ENCODE measurements at places on chromosomes 2 and 18.

DNA sequence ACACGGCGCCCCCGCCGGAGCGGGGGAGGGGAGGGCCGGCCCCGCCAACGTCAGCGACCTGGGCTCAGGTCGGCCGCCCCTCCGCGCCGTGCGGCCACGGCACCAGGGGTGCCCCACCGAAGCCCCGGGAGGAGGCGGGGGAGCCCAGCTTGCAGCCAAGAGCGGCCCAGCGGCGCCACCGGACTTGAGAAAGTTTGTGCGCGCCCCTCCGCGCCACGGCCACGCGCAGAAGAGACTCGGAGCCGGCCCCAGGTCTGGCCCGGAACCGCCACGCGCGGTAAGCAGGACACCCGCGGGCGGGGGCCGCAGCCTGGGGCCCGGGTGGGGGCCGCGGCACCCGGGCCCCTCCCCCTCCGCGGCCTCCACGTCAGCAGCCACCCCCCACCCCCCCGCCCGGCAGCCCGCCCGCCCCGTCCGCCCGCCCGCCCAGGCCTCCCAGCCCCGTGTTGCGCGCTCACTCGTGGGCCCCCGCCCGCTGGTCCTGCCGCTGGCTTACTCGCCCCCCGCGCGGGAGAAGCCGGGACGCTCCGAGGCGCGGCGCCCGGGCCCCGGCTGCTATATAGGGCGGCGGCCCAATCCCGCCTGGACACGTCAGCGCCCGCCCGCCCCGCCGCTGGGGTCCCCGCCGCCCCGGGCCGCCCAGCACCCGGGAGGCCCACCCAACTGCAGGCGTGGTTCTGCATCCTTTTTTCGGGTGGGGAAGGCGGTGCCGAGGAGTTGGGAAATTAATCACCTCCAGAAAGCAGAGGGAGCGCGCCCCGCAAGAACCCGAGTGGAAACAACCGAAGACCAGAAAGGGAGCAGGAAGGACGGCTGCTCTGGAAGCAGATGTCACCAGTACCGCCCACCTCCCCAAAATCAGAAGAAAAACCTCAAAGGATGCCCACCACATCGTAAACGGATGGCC, 42.9 kb downstream of the HDLBP start:
- peak; percentile 53 for DNase-seq

- no peak for DNase-seq
Measured at GRCh38 chr18:78102135-78102534, 852.5 kb downstream of the GALR1 start.

DNA sequence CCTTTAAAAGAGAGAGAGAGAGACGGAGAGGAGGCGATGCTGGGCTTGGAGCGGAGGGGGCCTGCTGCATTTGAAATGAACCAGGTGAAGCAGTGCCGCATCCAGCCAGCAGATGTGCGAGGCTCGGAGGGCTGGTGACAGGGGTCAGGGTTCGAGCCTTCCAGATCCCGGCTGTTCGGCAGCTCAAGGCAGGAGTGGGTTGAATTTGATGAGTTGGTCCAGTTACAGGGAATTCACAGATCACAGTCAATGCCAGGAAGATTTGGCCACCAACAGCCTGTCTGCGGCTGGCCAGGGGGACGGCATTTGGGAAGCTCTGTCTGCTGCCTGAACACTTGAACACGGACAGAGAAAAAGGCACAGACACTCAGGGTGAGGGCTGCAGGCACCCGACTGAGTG, 48.6 kb downstream of the PTGR3 start:
- no peak for DNase-seq

DNA sequence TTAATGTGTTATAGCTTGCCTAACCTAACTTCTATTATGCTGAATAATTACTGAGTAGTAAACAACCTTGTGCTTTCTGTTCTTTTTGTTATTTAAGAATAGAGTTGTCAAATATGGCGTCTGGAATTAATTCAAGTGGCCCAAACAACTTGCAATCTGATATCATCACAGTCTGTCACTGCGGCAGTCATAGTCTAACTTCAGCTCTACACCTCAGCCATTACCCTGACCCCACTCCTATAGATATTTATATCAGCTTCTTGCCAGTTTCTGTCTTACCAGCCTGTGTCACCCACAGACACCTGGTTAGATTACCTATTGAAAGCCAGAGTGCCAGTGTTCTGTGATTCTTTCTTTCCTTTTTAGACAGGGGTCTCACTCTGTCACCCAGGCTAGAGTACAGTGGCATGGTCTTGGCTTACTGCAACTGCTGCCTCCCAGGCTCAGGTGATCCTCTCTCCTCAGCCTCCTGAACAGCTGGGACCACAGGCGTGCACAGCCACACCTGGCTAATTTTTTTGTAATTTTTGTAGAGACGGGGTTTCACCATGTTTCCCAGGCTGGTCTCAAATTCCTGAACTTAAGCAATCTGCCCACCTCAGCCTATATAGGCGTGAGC, 14.1 kb upstream of the KLHL41 start:
- DNase-seq = no peak

GRCh38 chr2:120734930-120735651, 577 bp upstream of the GLI2 start:
- no peak for DNase-seq

- no peak for DNase-seq
Measured at GRCh38 chr2:12685145-12685544, 31.6 kb upstream of the TRIB2 start.

DNA sequence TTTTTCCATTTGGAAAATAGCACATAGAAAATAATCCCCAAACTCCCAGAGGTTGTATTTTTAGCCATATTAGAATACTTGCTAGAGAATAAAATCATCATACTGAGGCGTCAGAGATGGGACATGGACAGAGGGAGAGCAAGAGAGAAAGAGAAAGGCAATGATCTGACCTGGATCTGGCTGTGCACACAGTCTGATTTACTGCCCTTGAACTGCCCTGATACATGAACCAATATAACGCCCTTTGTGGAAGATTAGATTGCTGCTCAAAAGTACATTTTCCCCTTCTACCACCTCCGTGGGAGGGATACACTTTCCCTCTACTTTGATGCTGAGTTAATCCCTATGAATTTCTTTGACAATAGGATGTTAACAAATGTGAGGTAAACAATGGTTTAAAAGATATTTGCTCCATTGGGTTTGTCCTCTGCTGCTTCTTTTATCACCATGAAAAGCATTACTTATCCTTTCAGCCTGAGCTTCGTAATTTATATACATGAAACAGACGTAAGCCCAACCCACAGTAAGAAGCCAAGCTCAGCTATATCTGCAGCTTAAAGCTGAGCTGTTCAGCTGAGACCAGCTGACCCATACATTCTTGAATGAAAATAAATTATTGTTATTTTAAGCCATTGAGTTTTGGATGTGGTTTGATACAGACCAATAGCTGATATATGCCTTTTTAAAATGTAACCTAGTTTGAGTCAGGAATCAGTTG, 1664.6 kb upstream of the CELF4 start:
- DNase-seq = no peak

DNA sequence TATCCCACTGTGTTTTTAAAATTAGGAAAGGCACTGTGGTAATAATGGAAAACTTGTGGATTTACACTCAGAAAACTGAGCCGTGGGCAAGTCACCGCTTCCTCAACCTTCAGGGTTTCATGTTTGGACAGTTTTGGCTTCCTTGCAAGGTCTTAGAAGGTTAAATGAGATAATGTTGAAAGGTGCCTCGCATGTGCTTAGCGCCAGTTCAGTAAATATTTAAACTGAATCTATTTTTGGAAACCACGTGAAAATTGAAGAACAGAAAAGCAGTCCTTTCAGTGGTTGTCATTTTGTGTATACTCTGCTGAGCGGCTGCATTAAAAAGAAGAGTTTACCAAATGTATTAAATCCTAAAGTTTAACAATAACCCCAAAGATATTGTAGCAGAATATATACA, 15.2 kb upstream of the AGAP1 start:
- no peak for DNase-seq

DNA sequence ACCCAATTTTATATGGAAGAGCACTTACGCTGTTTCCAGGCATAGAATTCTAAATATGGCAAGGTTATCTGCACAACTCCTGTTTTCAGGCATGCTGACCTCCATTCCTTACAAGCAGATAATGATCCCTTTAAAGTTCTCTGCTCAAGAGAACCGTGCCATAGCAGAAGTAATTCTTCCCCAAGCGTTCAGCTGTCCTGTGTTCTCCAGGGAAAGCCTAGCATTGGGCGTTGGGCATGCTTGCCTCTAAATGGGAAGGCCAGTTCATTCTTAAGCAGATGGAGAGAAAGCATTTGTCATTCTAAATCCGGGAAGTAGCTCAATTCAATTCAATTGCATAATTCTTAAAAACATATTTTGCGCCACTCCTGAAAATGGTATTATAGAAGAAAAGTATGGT, 55.7 kb upstream of the EML4 start:
- DNase-seq = no peak

GRCh38 chr2:142536492-142536891, 341.0 kb upstream of the KYNU start:
- no peak for DNase-seq

DNA sequence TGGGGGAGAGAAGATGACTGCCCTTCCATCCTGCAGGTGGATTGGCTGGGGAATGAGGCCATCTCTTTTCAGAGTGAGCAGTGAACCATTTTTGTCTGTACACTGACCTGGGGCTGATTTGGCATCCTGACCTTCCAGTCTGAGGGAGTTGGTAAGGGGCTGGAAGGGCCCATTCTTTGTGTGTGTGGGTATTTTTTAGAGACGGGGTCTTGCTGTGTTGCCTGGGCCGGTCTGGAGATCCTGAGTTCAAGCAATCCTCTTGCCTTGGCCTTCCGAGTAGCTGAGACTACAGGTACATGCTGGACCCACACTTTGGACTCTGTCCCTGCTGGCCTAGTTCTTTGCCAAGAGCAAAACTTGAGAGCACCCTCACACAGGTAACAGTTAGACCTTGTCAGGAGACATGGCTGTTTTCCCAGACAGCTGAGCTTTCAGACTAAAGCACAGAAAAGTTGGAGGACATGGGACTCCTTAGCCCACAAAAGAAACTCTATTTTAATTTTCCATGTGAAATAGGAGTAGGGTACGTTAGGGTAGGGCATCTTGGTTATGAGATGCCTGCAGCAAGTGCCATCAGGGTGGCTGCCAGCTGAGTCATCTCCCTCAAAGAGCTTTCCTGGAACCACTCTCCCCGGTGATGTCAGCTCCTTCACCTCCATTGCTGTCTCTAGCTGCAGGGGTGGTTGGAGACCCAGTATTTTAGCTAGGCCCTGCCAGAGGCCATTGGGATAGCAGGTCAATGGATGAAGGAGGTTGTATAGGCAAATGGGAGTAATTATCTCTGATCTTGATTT, 60.7 kb downstream of the DGKD start:
- peak; percentile 27 for DNase-seq

- no peak for DNase-seq
Measured at GRCh38 chr2:171389325-171389724, 44.5 kb downstream of the METTL8 start.

GRCh38 chr2:150212722-150213171, 274.7 kb downstream of the RND3 start:
- no peak for DNase-seq
